Endothelial cell (in vitro differentiated cells): ENCODE measurements at places on chromosomes 6 and 20.

- H3K4me1 ChIP-seq, result peaks cover 28% of the 10 kb centered on the region
- no peak overlapping the region for H3K4me3 ChIP-seq
- peaks cover 6% of the 10 kb centered on the region for H3K27me3 ChIP-seq
- DNase-seq, result no peak
- H3K36me3 ChIP-seq, result peaks cover 16% of the 10 kb centered on the region
Measured at GRCh38 chr20:19943061-19943521, 74.1 kb upstream of the NAA20 start.

DNA sequence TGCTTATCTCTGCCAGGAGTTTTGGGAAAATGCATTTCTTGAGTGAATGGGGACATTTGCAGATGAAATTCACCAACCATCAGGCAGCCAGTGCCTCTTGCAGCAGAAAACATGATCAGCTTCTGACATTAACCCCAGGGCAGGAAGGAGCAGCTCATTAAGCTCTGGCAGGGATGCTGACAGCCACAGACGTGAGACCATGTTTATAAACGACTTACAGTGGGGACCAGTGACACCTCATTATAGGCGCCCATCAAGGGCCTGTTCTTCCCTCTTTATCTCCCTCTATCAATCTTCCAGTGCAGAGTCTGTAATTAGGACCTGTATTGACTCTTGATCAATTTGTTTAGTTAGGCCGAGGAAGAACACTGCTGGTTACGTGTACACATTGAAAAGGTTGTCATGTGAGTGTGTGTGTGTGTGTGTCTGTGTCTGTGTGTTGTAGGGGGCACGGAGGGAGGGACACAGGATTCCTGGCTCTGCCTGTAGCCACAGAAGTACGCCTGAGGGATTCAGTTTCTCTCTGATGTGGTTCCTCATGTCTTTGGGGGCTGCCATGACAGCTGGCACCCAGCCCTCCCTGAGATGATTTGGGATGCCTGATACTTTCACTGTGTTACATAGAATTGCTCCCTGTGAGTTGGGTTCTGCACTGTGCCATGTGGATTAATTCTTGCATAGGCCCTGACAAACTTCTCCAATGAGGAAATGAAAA, 428.4 kb upstream of the CHD6 start:
- no peaks in the 10 kb centered on the region for H3K4me1 ChIP-seq
- peaks cover 4% of the 10 kb centered on the region for H3K27me3 ChIP-seq
- no peak for DNase-seq
- H3K36me3 ChIP-seq, result peaks cover 13% of the 10 kb centered on the region

DNA sequence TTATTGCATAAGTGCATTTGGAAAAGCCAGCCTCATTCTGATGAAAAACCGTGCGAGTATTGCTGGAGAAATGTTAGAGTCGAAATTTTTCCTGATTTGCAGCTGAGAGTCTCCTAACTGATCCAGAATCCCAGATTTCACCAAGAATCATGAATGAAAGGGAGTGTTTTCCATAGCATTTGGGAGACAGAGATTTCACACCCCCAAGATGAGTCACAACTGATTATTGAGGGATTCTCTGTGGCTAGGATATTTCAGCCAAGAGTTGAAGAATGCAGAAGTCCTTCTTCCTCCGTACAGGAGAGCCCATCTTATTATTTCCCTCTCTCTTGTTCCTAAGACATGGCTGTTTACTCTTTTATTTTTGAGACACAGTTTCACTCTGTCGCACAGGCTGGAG, 82.2 kb upstream of the SALL4 start:
- no peaks in the 10 kb centered on the region for H3K36me3 ChIP-seq
- H3K27ac ChIP-seq, result no peak overlapping the region
- no peak for DNase-seq
- no peak overlapping the region for H3K4me3 ChIP-seq
- H3K27me3 ChIP-seq, result no peaks in the 10 kb centered on the region

GRCh38 chr6:105603788-105604586, 201.1 kb upstream of the PREP start:
- no peaks in the 10 kb centered on the region for H3K27me3 ChIP-seq
- no peaks in the 10 kb centered on the region for H3K4me1 ChIP-seq
- H3K36me3 ChIP-seq, result no peaks in the 10 kb centered on the region
- DNase-seq, result no peak

- H3K27me3 ChIP-seq, result peaks cover 3% of the 10 kb centered on the region
- H3K4me3 ChIP-seq, result no peak overlapping the region
- no peak for DNase-seq
- peaks cover 21% of the 10 kb centered on the region for H3K4me1 ChIP-seq
- H3K36me3 ChIP-seq, result no peaks in the 10 kb centered on the region
Measured at GRCh38 chr6:6906570-6907213, 201.1 kb upstream of the RREB1 start.

DNA sequence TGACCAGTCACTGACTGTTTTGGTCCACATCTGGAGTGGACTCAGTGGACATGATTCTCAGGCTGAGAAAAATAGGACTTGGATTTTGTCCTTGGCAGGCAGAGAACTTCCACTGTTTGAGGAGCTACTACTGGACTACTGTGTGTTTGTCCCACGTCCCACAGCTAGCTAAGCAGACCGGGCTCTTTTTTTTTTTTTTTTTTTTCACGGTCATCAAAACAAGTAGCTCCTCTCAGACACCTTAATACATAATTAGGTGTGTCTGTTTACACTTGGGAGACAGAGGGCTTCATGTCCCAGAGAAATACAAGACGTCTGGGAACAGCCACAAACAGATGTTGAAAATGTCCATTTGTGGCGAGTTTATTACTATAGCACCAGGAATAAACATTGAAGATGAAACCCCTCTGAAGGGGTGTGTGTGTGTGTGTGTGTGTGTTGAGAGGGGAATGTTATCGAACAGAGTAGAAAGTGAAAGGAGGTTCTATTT, 155.0 kb upstream of the SUPT3H start:
- peaks cover 24% of the 10 kb centered on the region for H3K4me1 ChIP-seq
- no peak overlapping the region for H3K4me3 ChIP-seq
- no peaks in the 10 kb centered on the region for H3K27me3 ChIP-seq
- no peak for DNase-seq

DNA sequence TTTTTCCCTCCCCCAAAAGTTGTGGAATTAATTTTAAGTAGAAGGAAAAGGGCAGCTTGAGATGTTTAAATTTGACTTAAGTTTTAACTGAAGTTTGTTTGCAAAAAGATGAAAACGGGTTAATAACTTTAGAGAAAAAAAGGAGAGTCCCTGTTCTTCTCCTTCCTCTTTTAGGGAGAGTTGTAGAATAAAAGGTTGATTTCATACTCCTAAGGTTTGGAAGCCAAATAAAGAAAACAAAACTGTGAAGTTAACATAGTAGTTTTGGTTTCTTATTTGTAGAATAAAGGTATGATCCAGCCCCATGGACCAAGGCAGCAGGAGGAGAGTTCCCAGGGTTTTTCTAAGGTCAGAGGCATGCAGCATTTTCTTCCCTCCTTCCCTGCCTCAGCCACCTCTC, 33.4 kb downstream of the FOXO3 start:
- H3K27ac ChIP-seq, result no peak overlapping the region
- H3K4me1 ChIP-seq, result peaks cover 57% of the 10 kb centered on the region
- no peaks in the 10 kb centered on the region for H3K36me3 ChIP-seq
- peaks cover 1% of the 10 kb centered on the region for H3K27me3 ChIP-seq
- no peak overlapping the region for H3K4me3 ChIP-seq
- DNase-seq, result no peak

- H3K36me3 ChIP-seq, result no peaks in the 10 kb centered on the region
- H3K4me3 ChIP-seq, result no peak overlapping the region
- H3K4me1 ChIP-seq, result no peaks in the 10 kb centered on the region
Measured at GRCh38 chr20:64234291-64234791, 21.2 kb upstream of the PCMTD2 start.

DNA sequence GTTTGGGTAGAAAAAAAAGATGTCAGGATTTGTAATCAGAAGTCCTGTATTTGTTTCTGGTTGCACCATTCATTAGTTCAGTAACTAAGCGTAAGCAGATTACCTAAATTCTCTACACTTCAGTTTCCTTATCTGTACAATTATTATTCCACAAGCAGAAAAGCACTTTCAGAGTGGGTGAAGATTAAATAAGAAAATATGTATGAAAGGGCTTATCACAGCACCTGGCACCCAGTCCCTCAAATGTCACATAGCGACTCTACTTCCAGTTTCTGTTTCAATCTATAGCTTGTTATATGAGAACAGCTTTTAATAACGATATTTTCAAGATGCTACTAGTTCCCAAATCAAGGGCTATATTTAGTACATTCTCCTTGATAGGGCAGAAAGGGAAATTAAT, 31.4 kb downstream of the RGS17 start:
- no peak overlapping the region for H3K27ac ChIP-seq
- H3K4me1 ChIP-seq, result peaks cover 3% of the 10 kb centered on the region
- DNase-seq, result no peak
- H3K4me3 ChIP-seq, result no peak overlapping the region
- H3K36me3 ChIP-seq, result no peaks in the 10 kb centered on the region

DNA sequence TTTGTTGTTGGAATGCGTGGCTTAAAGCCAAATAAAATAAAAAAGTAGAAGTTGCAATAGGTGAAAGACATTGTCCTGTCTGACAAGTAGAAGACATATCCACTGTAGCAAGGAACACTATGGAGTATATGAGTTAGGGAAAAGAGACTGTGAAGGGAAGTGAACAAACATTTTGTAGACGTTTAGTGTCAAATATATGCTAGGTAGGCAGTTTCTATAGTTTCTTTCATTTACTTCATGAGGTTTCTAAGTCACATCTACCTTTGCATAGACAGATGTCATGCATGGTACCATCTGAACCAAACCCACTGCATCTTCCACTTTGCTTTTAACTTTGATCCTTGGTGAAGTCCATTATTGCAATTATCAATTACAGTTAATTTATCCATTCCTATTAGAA, 9.9 kb downstream of the PRIM2 start:
- H3K36me3 ChIP-seq, result peaks cover 43% of the 10 kb centered on the region
- peak overlapping the region; percentile 48 for H3K4me3 ChIP-seq
- H3K27me3 ChIP-seq, result no peaks in the 10 kb centered on the region
- no peaks in the 10 kb centered on the region for H3K4me1 ChIP-seq
- no peak for DNase-seq
- no peak overlapping the region for H3K27ac ChIP-seq

GRCh38 chr20:3229158-3229557, 9.8 kb downstream of the SLC4A11 start:
- peaks cover 8% of the 10 kb centered on the region for H3K36me3 ChIP-seq
- no peak overlapping the region for H3K4me3 ChIP-seq
- H3K4me1 ChIP-seq, result no peaks in the 10 kb centered on the region
- peaks cover 2% of the 10 kb centered on the region for H3K27me3 ChIP-seq
- no peak for DNase-seq

- no peak overlapping the region for H3K4me3 ChIP-seq
- H3K4me1 ChIP-seq, result peaks cover 4% of the 10 kb centered on the region
- H3K36me3 ChIP-seq, result no peaks in the 10 kb centered on the region
- no peak for DNase-seq
- H3K27me3 ChIP-seq, result peaks cover 4% of the 10 kb centered on the region
- no peak overlapping the region for H3K27ac ChIP-seq
Measured at GRCh38 chr6:4100655-4101054, 21.7 kb upstream of the FAM217A start.

DNA sequence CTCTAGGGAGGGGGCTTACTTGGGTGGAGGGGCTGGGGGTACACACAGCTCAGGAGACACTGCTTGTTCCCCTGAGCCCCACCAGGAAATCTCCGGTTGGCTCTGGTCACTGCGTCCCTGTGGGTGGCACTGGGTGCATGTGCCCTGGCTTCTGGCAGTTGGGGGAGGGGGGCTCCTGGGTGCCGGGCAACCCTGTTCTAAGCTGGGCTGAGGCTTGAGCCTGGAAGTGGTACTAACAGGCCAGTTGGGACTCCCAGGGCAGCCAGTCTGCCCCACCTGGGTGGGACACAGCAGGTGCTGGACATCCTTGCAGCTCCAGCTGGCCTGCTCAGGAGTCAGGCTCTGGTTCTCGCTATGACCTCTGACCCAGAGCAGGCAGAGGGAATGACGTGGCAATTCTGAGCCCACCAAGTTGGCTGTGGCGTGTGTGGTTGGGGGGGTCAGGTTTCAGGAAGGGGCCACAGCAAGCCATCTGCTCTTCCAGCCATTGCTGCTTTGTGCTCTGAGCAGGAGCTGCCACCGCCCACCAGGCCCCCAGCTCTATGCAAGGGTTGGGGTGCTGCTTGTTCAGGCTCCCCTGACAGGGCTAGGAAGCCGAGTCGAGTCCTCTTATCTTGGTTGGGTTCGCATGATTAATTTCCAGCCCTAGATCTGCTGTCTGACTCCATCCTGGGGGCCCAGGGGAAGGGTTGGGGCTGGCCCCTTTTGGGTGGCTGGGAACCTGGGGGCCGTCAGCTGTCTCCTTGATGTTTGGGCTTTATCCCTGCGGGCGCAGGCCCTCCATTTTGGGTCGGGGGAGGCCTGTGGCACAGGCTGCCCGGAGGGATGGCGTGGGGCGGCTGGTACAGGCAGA, 590 bp downstream of the C20orf204 start:
- H3K27ac ChIP-seq, result peak overlapping the region; percentile 52
- no peak overlapping the region for H3K4me3 ChIP-seq
- no peaks in the 10 kb centered on the region for H3K36me3 ChIP-seq
- DNase-seq, result no peak
- H3K27me3 ChIP-seq, result peaks cover 17% of the 10 kb centered on the region

- peaks cover 4% of the 10 kb centered on the region for H3K4me1 ChIP-seq
- no peak overlapping the region for H3K4me3 ChIP-seq
- no peaks in the 10 kb centered on the region for H3K36me3 ChIP-seq
- DNase-seq, result no peak
- no peaks in the 10 kb centered on the region for H3K27me3 ChIP-seq
Measured at GRCh38 chr6:163302747-163303146, 111.8 kb upstream of the QKI start.

DNA sequence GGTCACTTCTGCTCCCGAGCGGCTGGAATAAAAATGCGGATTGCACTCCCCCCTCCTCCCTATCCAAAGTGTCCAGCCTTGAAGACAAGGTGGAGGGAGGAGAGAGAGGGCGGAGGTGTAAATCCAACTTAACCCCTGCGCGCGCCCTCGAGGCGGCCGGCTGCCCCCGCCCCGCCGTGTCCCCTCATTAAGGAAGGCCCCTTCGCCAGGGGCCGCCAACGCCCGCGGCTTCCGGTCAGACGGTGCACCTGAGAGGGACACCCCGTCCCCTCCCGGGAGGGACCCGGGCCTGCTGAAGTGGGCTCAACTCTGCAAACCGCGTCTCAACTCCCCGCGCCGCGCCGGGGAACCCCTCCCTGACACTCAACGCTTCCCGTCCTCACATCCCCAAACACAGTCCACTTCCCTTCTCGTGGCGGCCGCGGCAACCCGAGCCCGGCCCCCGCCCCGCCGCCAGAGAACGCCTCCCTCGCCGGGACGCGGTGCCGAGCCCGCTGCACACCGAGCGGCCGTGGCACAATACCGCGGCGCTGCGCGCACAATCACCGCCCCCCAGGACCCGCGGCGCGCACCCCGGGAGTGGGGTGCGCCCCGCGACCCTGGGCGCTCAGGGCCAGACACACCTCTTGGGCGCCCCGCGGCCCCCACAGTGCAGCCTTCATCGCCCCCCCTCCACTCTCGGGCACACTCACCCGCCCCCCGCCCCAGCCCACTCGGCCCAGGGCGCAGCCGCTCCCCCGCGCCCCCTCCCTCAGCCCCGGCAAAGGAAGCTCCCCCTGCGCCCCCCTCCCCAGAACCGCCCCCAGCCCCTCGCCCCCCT, 102.5 kb downstream of the NOL4L start:
- peak overlapping the region; percentile 83 for H3K27ac ChIP-seq
- H3K36me3 ChIP-seq, result peaks cover 21% of the 10 kb centered on the region
- DNase-seq, result peak; percentile 53
- peaks cover 60% of the 10 kb centered on the region for H3K4me1 ChIP-seq
